ENCODE measurements at places on chromosomes 2 and 18.

DNA sequence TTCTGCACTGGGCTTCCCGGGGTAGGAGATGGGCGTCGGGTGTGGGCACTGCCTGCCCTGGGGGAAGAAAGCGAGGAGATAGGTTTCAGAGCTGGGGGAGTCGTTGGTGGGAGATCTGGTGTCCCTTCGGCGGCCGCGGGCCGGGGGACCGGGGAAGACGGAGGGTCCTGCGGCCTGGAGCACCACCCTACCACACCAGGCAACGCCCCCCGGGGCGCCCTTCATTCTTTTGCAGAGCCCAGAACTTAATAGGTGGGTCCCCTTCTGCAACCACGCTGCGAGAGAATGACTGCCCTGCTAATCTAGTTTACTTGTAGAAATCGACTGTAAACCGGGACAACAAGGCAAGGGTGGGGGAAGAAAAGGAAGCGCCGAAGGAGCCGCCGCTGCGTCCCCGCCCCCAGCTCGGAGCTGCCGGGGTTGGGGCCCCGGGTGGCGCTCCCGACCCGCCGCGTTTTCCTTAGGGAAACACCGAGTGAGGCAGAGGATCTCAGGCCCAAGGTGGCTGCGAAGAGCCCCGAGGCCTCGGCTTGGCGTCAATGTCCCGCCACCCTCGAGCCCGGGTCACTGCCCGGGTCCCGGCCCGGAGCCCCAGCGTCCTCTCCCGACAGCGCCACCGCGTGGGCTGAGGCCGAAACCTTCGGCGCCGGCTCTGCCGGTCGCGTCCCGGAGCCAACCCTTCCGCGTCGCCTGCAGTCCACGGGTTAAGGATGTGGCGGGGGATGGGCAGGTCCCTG, 5.4 kb upstream of the SATB2 start:
- peak; percentile 50 for DNase-seq

GRCh38 chr2:238738917-238739316, 109.0 kb upstream of the TWIST2 start:
- DNase-seq, result no peak

GRCh38 chr2:144519934-144520731, at the start of gene ZEB2:
Gene ZEB2 (minus strand): TSS chr2:144520119. CDS start chr2:144517350, 2,769 bp downstream.
- peak; percentile 94 for DNase-seq

DNA sequence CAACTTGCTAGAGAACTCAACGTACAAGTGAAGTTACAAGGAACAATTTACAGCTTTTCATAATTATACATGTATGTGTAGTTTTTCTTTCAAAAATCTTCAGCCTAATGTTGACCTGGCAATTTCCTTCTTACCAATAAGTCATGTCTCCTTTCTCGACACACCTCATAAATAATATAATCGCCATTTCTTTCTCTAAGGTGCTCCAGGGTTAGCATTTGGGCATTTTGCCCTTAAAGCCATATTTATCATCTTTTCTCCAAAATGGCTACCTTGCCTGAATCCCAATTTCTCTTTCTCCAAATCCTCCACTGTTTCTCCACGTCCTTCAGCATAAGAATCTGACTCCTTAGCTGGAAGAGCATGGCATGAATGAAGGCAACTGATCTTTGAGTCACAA, 50.3 kb upstream of the RAB27B start:
- DNase-seq, result no peak

DNA sequence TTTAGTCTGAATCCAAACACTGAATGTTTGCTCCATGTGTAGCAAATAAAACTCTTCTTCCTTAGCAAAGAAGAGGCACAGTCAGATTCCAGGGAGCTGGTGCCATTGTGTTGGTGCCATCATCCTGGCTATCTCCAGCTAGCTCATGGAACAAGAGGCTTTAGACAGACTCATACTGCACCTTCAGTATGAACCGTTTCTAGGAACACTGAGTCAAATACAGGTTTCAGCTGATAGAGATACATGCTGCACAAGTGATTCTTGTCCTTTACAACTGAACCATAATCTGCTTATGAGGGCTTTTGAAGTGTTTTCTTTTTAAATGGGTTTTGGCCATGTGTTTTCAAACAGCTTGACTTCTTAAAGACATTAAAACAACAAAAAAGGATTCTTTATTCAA, 57.9 kb downstream of the DYNC1I2 start:
- DNase-seq, result peak; percentile 18

GRCh38 chr2:238027591-238028415, 33.0 kb upstream of the SCLY start:
- no peak for DNase-seq

- DNase-seq, result no peak
These were observed 45.0 kb downstream of the ZBTB7C start for GRCh38 chr18:48364146-48364545.

DNA sequence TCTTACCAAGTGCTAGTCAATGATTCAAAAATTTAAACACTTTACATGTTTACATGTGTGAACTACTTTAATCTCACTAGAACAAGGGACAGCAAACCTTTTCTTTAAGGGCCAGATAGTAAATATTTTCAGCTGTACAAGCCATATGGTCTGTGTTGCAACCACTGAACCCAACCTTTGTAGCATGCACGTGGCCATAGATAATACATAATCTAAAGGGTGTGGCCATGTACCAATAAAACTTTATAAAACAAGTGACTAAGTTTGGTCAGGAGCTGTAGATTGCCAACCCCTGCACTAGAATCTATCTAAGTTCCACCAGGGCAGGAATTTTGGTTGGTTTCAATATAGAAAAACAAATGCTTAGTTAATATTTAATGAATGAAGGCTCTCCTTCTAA, 18.4 kb upstream of the SPRED2 start:
- no peak for DNase-seq

GRCh38 chr2:64807417-64807816, 153.7 kb upstream of the SERTAD2 start:
- no peak for DNase-seq

DNA sequence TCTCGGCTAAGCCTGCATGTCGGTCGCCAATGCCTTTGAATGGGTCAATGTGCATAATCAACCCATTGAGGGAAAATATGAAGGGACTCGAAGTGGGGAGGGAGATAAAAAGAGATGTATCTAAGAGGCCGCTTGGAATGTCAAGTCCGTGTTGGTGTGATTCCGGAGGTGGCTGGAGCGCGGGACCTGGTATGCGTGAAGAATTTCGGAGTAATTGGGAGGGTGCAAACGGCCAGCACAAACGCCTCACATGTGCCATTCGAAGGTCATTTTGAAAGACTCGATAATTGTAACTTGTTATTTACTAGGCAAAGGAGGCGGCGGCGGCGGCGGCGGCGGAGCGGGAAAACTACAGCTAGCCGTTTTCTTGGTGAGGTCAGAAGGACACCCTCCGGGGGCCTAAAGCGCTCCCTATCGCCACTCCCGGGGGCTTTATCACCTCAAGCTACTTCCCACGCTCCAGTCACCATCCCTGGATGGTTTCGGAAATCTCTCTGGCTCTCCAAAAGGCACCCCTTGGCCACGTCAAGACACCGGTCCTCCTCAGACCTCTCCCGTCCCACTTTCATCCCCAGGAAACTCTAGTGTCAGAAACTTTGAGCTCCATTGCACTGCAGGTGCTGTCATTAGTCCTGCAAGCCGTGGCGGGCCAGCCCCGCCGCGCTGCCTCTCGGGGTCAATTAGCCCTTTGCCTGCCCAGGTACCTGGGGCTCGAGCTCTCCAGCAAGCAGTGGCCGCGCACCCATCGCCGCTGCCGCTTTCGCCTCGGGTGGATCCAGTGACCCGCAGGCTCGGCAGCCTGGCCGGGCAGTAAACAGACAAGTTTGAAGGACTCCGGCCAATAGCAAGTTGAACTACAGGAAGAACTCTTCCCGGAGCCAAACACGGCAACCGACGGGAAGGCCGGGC, 1.5 kb downstream of the ERBB4 start:
- DNase-seq, result no peak

DNA sequence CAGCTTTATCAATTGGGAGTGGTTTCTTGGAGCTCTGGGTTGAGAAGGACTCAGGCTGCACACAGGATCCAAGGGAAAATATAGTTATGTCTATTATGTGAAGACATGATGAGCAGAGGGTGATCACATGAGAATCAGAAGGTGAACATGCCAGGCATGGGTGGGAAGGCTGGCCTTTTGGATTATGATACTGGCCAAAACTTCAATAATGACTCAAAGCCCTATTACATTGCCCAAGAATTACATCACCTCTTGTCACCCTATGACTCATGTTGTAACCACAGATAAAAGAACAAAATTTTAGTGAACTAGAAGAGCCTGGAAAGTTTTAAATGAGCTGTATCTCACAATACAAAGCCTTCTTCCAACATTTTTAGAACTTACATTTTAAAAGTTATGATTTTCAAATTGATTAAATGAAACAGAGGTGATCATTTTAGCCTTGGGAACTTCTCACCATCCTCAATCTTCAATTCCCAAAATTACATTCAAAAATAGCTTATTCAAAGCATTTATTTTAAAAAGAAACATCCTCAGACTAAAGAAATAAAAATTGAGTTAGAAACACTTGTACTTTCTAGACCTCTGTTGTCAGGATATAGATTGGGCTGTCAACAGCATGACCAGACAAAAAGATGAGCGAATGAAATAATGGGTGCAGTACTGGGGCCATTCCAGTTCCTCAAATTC, 428.3 kb downstream of the MBD2 start:
- no peak for DNase-seq

DNA sequence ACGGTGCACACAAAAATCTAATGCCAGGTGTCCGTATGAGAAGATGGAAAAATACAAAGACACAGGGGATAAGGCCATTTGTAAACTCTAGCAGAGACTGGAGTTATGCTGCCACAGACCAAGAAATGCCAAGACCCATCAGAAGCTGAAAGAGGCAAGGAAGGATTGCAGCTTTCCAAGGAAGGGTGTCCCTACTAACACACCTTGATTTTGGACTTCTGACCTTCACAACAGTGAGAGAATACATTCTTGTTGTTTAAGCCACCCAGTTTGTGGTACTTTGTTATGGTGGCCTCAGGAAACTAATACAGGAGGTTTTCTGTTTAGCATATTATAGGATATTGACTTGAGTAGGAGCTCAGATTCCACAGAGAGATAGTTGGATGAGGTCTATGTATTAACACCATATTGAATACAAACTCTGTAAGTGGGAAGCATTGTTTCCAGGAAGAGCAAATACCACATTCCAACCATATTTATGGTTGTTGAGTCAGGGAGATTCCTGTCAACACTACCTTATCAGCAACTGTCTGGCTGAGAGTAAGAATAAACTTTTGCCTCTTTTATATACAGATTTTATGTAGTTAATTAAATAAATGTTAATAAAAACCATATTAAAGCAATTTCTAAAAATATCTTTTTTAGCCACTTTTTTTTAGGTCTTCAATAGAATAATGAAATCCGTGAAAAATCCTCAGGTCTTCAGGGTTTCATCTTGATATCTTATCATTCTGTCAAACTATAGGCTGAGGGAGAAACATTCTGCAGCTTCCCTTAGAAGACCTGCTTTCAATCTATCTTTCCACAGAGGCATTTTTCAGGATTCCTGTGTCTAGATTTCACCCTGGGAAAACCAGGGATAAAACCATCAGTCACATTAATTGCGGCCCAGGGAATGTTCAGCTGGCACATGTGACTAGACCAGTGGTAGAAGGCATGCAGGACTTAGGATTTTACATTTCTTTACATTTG, 35.4 kb upstream of the HNMT start:
- peak; percentile 72 for DNase-seq

GRCh38 chr18:50201476-50202018, 6.6 kb upstream of the MYO5B start:
- no peak for DNase-seq

GRCh38 chr2:191304939-191305875, 60.0 kb downstream of the MYO1B start:
- DNase-seq, result peak; percentile 82

DNA sequence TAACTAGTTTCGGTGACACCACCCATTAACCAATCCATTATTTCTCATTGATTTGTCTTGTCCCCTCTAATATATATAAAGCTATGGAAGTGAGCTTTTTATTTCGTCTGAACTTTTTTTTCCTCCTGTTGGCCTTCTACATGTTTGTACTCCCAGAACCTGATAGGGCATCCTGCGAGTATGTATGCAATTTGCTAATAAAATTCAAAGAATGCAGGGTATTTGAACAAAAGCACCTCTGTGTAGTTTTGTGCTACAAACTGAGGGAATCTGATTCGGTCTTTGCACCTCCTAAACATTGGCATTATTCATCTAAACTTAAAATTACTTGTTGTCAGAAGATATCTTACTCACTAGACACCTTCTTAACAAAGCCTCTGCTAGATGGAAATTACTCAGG, 242.9 kb upstream of the TMEFF2 start:
- DNase-seq, result no peak

- no peak for DNase-seq
These were observed at the start of gene WIPF1 for GRCh38 chr2:174597345-174598047. Gene WIPF1 (minus strand): TSS chr2:174597804. CDS start chr2:174585573, 12,231 bp downstream.

- DNase-seq, result no peak
These were observed 71.0 kb downstream of the COX7A2L start for GRCh38 chr2:42290005-42290404.

DNA sequence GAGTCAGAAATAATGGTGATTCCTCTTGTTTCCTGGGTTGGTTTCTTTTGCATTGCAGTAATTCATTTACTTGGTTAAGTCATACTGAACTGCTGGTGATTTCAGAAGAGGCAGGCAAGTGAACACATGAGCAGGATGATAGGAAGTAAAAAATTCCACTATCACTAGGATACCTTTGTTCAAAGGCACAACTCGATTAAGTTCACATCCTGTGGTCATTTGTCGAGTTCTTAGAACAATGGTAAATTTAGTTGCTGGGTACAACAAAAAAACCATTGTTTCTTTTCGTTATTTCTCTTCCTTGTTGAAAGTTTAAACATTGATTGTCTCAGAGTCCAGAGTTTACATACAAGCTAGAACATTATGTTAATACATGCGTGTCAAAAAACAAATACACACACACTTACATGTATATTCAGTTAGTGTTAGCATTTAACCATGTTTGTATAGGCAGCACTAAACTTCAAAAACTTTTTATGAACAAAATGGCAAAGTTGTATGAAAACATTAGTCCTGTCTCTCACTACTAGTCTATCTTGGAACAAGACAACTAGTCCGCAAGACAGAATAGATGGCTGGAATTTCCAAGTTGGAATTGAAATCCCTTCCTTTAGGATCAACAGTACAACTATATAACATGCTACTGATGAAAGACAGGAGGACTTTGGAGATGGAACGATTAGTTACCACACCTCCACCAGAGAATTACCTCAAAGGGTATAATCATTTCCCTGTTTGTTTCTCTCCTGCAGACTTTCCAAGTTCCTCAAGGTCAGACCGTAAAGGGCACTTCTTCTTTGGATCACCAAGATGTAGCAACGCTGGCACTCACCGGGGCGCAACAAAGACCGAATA, 26.2 kb downstream of the STK39 start:
- DNase-seq, result no peak

- no peak for DNase-seq
These were observed 63.4 kb upstream of the ZBTB7C start for GRCh38 chr18:48472610-48473009.

GRCh38 chr2:45170191-45171135, 161.2 kb upstream of the SIX2 start:
- no peak for DNase-seq

DNA sequence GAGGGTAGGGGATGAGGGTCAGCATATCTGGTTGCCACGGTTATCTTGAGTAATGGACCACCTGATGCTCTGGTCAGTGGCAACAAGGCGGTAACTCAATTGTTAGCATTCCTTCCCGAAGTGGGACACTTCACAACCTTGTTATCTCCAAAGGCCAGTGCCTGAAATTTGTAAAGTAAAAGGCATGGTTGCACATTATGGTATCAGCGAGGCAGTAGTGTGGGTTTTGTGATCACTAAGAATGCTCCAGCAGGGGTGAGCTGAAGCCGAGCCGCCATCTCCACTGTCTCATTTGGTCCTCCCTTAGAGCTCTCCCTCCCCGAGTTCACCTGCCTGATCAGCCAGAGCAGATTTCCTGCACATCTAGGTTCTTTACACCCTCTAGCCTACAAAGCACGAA, 50.5 kb upstream of the LGALSL start:
- DNase-seq, result no peak

Measured in NCI-H524 (cell line).